ENCODE measurements at places on chromosomes 6 and 20.

- DNase-seq, result no peak
Observed at GRCh38 chr20:31872406-31872805, 2.0 kb downstream of the TTLL9 start.

- DNase-seq, result no peak
Observed at GRCh38 chr6:167768471-167769215, 58.1 kb upstream of the AFDN start.

- DNase-seq, result no peak
Observed at GRCh38 chr6:157236040-157236725, 87.1 kb downstream of the TMEM242 start.

DNA sequence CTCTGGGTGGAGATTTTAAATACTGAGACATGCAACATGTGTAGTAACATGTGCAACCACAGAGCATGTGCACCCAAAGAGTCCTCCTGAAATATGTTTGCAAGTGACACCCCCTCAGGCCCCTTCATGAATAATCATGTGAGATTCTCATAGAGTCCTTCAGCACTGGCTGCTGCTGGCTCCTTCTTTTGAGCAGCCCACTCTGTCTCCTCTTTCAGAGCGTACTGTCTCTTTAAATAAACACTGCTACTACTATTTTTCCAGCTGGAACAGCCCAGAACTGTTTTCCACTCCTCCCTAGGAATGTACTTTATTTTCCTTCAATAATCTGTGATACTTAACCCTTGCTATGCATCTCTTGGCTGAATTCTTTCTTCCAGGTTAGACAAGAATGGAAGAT lies 42.0 kb downstream of the HLA-DRB5 start:
- no peak for DNase-seq

- no peak for DNase-seq
Observed at GRCh38 chr6:43719511-43719910, 31.9 kb upstream of the MRPS18A start.

DNA sequence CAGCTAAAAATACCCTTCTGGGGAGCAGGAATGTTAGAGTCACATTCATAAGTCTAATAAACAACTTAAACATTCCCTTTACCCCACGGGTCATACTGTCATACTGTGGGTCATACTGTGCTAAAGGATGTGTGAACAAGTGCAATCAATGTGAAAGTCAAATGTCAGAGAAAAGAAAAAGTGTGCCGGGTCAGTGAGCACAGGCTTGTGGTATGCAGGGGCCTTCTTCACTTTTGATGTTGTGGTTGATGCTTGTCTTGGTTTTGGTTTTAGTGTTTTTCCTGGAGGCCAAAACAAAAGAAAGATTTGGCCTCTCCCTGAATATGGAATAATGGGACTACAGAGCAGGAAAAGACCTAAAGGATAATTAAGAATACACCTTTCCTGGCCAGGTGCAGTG lies 267.9 kb upstream of the PLN start:
- no peak for DNase-seq

GRCh38 chr6:96436398-96436797 lies 85.2 kb upstream of the UFL1 start:
- DNase-seq, result no peak

DNA sequence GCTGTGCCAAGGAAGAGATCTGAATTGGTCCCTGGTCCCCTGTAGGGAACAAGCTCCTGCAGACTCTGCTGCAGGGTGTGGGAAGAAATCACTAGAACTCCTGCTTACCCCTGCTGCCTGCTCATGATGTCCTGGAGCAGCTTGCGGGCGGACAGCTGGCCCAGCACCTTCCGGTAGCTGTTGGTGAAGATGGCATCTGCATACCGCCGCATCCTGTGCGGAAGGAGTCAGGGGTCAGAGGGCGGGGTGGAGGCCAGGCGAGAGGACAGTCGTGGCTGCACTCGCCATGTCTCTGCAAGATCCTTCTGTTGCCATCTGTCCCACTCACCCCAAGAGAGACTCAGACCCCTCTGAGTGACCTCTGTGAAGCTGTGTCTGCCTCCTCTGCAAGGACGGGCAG lies 5.3 kb downstream of the GHRH start:
- DNase-seq, result no peak

- DNase-seq, result no peak
Observed at GRCh38 chr6:130188207-130188899, 34.4 kb downstream of the SAMD3 start.

DNA sequence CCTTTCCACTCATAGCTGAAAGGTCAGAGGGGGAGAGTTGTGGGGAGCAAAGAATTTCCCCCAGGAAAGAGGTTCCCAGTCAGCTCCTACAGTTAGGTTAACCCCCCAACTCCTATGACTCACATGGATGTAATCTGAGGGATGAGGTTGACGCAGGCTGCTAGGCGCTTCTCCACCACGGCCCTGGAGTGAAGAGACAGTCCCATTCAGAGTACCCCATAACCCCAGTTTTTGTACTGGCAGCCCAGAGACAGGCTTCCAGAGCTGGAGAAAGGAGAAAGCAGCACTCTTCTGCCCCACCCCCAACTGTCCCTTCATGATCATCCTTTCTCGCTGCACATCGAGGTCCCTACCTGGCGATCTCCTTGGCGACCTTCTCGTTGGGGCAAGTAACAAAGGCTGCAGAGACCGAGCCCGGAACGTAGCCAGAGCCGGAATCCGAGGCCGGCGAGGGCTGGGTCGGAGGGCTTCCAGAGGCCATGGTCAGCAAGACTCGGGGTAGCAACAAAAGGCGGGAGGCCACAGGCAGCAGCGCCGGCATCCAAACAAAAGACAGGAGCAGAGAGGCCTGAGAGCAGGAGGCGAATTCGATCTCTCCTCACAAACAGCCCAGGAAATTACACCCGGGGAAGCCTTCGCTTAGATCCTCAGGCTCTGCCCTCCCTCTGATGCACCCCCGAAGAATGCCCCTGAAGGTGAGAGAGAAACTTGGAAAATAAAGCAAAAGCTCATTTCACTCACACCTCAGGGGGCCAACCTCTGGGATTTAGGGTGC lies 592 bp downstream of the CUTA start:
- no peak for DNase-seq

DNA sequence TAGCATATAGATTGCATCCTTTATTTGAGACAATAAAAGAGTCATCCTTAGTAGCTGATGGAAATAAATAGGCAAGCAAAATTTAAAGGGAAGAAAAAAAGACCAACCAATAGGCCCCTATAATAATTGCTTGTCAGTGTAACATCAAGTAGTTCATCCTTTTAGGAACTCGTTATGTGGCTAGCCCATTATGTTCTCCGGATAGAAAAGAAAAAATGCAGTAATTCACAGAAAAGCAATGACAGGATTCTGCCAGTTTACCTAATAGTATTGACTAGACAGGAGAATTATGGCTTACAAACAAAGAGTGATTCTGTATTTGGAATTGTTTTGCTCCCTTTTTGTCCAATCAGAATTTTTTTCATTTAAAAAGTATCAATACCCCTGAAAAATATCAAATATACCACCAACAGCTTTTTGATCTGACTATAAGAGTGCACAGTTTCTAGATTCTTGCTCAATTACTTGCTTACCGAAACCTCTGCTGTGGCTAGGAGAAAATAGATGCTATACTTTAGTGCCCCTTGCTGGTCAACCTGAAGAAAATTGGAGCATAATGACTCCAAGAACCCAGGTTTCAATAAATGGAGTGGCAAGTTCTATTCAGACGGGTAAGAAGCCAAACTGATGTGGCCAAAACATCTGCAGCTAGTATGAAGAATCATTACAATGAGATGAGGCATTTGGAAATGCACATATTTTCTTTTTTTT lies 91.5 kb upstream of the SASH1 start:
- no peak for DNase-seq

- no peak for DNase-seq
Observed at GRCh38 chr6:167232356-167232755, 58.8 kb upstream of the UNC93A start.

Data from omental fat pad (tissue), 4 donors.